Right atrium auricular region (tissue), 2 donors: ENCODE measurements at places on chromosomes 3 and 15. TPM values are rescaled to one million over a fixed set of nuclear protein-coding genes. Genes with fewer than 3 reads are reported as not detected.

The CIDEC gene
- 17.1 TPM for total RNA-seq

The TIGIT gene
- total RNA-seq = not detected

The LIPC gene
- total RNA-seq = 0.59 TPM

The ZBTB47 gene
- 92.4 TPM for total RNA-seq

The GPR156 gene
- 0.35 TPM for total RNA-seq

The TNFAIP8L3 gene
- total RNA-seq = 7.7 TPM

The EFCAB12 gene
- 0.28 TPM for total RNA-seq

The MYZAP gene
- total RNA-seq = 491 TPM

The C15orf62 gene
- not detected for total RNA-seq

The COX5A gene
- 399 TPM for total RNA-seq

The HYAL3 gene
- 3.5 TPM for total RNA-seq

The FOXB1 gene
- total RNA-seq = not detected

The KNL1 gene
- 4.6 TPM for total RNA-seq

The TMCO5A gene
- total RNA-seq = not detected

The SPRED1 gene
- 10.9 TPM for total RNA-seq

The STRIT1 gene
- not detected for total RNA-seq

The TOPAZ1 gene
- not detected for total RNA-seq

The GOLGA8T gene
- 0.44 TPM for total RNA-seq

The TICRR gene
- not detected for total RNA-seq

The SPINK8 gene
- total RNA-seq = not detected

The GAP43 gene
- total RNA-seq = 1.7 TPM

The MED12L gene
- 0.35 TPM for total RNA-seq

The MAP2K5 gene
- total RNA-seq = 6.7 TPM

The CORO2B gene
- 6.0 TPM for total RNA-seq

The MYEF2 gene
- 11.1 TPM for total RNA-seq

The RGMA gene
- total RNA-seq = 7.2 TPM

The AADAC gene
- 0.39 TPM for total RNA-seq

The AGBL1 gene
- not detected for total RNA-seq

The ITGA11 gene
- total RNA-seq = 35.4 TPM

The IL12A gene
- 0.31 TPM for total RNA-seq

The STXBP5L gene
- total RNA-seq = not detected

The IL17RD gene
- total RNA-seq = 2.1 TPM
